Activated T-helper 2 cell treated with anti-CD3 and anti-CD28 coated beads, Interferon-gamma antibody, Interleukin-2, Interleukin-4, amounts not matched to agents 10 μg/mL and 5 μg/mL and 100 μg/mL, durations not matched to agents 14 hours and 24 hours and 36 hours (primary cell): ENCODE measurements at places on chromosomes 5 and 9. TPM values are rescaled to one million over a fixed set of nuclear protein-coding genes. Genes with fewer than 3 reads are reported as not detected.
A peak's percentile ranks its signal among the peaks of the same experiment; 100 is the strongest.

WNT8A gene
- not detected in 2 replicates for total RNA-seq

- H3K4me3 ChIP-seq, result no peak overlapping the region
- no peaks in the 10 kb centered on the region for H3K36me3 ChIP-seq
- no peak for DNase-seq
- H3K27ac ChIP-seq, result no peak overlapping the region
- H3K4me1 ChIP-seq, result no peaks in the 10 kb centered on the region
These were observed 273.6 kb downstream of the PTPRD start for GRCh38 chr9:10339152-10339551.

ADAMTSL2 gene
- not detected in 2 replicates for total RNA-seq

- no peak overlapping the region for H3K27ac ChIP-seq
- H3K4me1 ChIP-seq, result no peaks in the 10 kb centered on the region
- H3K36me3 ChIP-seq, result no peaks in the 10 kb centered on the region
- no peak for DNase-seq
These were observed 93.7 kb downstream of the NDFIP1 start for GRCh38 chr5:142202282-142202681.

- peak overlapping the region; percentile 35 for H3K27ac ChIP-seq
- no peaks in the 10 kb centered on the region for H3K36me3 ChIP-seq
- peaks cover 16% of the 10 kb centered on the region for H3K27me3 ChIP-seq
- DNase-seq, result no peak
- peaks cover 40% of the 10 kb centered on the region for H3K4me1 ChIP-seq
- H3K4me3 ChIP-seq, result peak overlapping the region; percentile 41
These were observed 199.9 kb upstream of the CDKN2B start for GRCh38 chr9:22208846-22209585.

GRCh38 chr5:71859515-71859914 lies 140.4 kb downstream of the CARTPT start:
- H3K27ac ChIP-seq, result no peak overlapping the region
- no peaks in the 10 kb centered on the region for H3K36me3 ChIP-seq
- H3K27me3 ChIP-seq, result peaks cover 3% of the 10 kb centered on the region

DNA sequence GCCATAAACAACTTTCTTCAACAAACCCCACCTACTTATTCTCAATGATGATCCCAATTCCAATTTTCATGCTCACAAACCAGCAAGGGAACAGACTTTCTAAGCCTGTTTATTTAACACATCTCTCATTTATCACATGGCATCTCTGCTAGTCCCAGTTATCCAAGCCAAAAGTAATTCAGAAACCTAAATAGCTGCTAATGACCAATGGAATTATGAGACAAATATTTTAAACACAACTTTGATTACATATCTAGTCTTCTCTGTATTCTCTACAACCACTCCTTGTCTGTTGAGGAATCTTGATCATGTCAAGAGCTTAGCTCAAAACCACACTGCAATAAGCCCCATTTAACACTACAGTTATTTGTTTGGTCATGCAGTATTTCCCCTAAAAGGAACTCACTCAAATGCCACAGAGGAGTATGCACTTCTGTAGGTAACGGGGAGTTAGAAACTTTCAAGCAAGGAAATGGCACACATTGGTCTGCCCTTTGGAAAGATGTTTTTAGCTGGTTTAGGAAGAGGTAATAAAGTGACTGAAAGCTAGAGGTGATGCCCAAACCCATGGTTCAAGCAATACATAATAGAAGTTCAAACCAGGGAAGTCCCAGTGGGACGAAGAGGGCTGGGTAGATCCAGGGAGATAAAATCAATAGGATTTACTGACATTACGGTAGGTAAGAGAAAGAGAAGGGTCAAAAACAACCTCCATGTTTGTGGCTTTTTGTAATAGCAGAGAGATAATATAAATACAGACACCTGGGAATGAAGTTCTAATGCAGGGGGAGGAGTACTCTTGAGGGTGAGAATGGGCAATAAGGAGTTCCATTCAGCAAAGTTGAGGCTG lies 42.1 kb upstream of the HTR4 start:
- H3K27me3 ChIP-seq, result peaks cover 16% of the 10 kb centered on the region
- no peak overlapping the region for H3K4me3 ChIP-seq
- H3K4me1 ChIP-seq, result peaks cover 4% of the 10 kb centered on the region
- no peak overlapping the region for H3K27ac ChIP-seq

TEX48 gene
- 0.41 and 0.68 TPM in 2 replicates for total RNA-seq

DNA sequence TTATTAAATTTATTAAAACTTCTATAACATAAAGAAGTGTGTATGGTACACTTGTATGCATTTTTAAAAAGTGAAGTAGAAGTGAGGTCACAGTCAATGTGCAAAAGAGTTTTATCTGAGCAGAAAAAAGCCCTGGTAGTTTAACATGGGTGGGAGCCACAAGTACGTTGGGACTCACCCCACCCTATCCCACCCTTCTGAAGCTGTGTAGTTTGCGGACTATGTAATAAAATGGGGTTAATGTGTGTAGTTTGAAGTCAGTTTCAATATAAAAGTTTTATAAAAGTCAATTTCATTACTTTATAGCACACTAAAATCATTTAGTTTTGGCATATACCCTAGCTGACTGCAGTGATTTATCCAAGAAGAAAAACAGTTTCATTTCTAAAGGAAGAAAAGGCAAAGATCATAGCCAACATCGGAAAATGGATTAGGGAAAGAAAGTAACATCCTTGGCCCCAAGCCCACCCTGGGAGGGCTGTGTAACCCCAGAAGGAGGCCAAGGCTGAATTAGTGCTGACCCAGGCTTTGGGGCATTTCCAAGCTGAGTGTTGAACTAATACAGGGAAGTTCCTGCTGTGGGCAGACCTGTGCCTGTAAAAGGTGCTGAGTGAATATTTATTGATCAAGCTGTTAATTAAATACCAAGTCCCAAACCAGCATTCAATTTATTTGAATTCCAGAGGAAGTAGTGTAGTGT lies 398.6 kb upstream of the ADAMTSL1 start:
- no peak overlapping the region for H3K4me3 ChIP-seq
- no peak for DNase-seq
- H3K27me3 ChIP-seq, result no peaks in the 10 kb centered on the region
- no peak overlapping the region for H3K27ac ChIP-seq
- no peaks in the 10 kb centered on the region for H3K36me3 ChIP-seq

GRCh38 chr5:77630114-77630680 lies 8.3 kb downstream of the OTP start:
- peak overlapping the region; percentile 75 for H3K4me3 ChIP-seq
- peak; percentile 49 for DNase-seq
- H3K36me3 ChIP-seq, result no peaks in the 10 kb centered on the region
- no peak overlapping the region for H3K27ac ChIP-seq
- peaks cover 12% of the 10 kb centered on the region for H3K4me1 ChIP-seq
- H3K27me3 ChIP-seq, result peaks cover 73% of the 10 kb centered on the region

DNA sequence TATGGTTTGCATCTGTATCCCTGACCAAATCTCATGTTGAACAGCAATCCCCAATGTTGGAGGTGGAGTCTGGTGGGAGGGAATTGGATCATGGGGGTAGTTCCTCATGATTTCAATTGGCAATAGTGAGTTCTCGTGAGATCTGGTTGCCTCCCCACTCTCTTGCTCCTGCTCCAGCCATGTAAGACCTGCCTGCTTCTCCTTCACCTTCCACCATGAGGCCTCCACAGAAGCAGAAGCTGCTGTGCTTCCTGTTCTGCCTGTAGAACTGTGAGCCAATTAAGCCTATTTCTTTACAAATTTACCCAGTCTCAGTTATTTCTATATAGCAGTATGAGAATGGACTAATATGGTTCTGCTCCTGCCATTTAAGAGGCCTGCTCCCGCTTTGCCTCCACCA lies 32.9 kb downstream of the SCAI start:
- H3K27me3 ChIP-seq, result no peaks in the 10 kb centered on the region
- no peak overlapping the region for H3K27ac ChIP-seq
- DNase-seq, result no peak
- no peak overlapping the region for H3K4me3 ChIP-seq
- no peaks in the 10 kb centered on the region for H3K4me1 ChIP-seq

NRARP gene
- 9.3 and 11.2 TPM in 2 replicates for total RNA-seq

GRCh38 chr9:38707885-38708637 lies 11.9 kb downstream of the FAM240B start:
- no peak overlapping the region for H3K27ac ChIP-seq
- no peaks in the 10 kb centered on the region for H3K27me3 ChIP-seq
- H3K36me3 ChIP-seq, result no peaks in the 10 kb centered on the region

- H3K36me3 ChIP-seq, result peaks cover 49% of the 10 kb centered on the region
- no peak for DNase-seq
- H3K4me3 ChIP-seq, result peak overlapping the region; percentile 0
- H3K4me1 ChIP-seq, result peaks cover 57% of the 10 kb centered on the region
- peak overlapping the region; percentile 64 for H3K27ac ChIP-seq
These were observed 16.4 kb downstream of the TENT4A start for GRCh38 chr5:6729386-6730310.

- peaks cover 2% of the 10 kb centered on the region for H3K4me1 ChIP-seq
- peaks cover 41% of the 10 kb centered on the region for H3K36me3 ChIP-seq
- H3K27ac ChIP-seq, result no peak overlapping the region
- no peak overlapping the region for H3K4me3 ChIP-seq
- no peaks in the 10 kb centered on the region for H3K27me3 ChIP-seq
- no peak for DNase-seq
These were observed 193.9 kb downstream of the SYK start for GRCh38 chr9:90995516-90995915.

DNA sequence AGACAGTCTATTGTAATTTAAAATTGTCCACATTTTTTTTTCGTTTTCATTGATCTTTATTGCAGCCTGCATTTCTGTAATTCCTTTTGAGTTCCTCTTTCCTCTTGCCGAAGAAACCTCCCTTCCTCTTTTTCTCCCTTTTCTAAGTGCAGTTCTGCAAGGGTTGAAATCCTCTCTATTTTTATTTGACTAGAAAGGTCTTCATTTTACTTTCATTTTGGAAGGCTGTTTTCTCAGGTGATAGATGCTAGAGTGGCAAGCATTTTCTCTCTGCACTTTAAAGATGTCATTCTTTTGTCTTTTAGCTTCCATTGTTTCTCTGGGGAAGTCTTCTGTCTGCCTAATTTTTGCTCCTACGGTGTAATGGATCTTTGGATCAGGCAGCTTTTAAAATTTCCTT lies 248.5 kb downstream of the SMARCA2 start:
- H3K27me3 ChIP-seq, result peaks cover 7% of the 10 kb centered on the region
- H3K4me1 ChIP-seq, result no peaks in the 10 kb centered on the region
- no peak overlapping the region for H3K27ac ChIP-seq
- no peak overlapping the region for H3K4me3 ChIP-seq

- no peaks in the 10 kb centered on the region for H3K36me3 ChIP-seq
- no peak overlapping the region for H3K4me3 ChIP-seq
- no peaks in the 10 kb centered on the region for H3K27me3 ChIP-seq
These were observed 84.3 kb upstream of the OTULINL start for GRCh38 chr5:14497311-14497710.

NUTM2F gene
- total RNA-seq, result not detected in 2 replicates

DNA sequence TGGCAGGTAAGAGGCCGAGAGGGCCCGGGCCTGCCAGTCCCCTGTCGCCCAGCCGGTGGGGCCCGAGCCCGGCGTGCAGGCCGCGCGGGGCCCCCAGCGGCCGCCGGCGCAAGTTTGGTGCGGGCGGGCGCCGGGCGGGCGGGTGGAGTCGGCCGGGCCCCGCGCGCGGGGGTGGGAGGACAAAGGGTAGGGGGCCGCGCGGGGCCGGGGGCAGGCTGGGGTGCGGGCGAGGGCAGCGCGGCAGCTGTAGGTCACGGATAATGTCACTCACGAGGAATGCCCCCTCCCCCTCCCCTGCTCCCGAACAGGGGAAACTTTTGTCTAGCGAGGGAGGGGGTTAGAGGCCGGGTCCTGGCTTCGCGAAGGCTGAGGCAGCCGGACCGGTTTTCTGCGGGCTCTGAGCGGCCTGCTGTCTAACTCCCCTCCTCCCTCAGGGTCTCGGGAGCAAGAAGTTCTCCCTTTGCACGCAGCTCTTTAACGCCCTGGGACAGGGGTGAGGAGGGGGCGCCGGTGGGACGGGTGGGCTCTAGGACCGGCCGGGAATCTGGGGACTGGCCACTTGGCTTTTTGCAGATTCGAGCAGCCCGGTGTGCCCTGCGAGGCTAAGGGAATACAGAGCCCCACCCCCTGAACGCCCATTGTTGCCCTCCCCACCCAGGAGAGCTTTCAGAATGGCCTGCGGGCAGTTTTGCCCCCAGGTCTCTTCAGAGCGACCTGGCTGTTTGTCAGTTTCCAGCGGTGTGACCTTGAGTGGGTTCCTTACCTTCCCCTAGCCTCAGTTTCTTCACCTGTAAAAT lies 21.3 kb upstream of the NDST1 start:
- no peaks in the 10 kb centered on the region for H3K36me3 ChIP-seq
- H3K27ac ChIP-seq, result no peak overlapping the region
- peak; percentile 34 for DNase-seq
- peak overlapping the region; percentile 59 for H3K4me3 ChIP-seq

DNA sequence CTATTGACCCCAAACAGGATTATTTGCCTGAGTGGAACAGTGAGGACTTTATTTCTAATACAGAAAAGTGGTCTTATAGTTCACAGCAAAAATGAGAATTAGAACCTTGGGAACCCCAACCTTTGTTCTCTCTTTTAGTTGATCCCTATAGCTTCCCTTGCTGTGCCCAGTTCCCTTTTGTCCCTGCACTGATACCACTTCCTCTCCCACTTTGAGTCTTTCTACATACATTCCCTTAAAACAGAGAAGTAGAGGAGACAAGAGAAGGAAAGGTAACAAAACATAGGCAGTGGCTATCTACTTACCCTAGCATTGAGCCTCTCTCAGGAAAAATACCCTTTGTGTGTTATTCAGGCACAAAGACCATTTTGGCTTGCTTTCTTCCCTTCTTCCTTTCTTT lies 246.4 kb downstream of the FAM114A2 start:
- H3K36me3 ChIP-seq, result no peaks in the 10 kb centered on the region
- no peaks in the 10 kb centered on the region for H3K4me1 ChIP-seq
- no peaks in the 10 kb centered on the region for H3K27me3 ChIP-seq

DNA sequence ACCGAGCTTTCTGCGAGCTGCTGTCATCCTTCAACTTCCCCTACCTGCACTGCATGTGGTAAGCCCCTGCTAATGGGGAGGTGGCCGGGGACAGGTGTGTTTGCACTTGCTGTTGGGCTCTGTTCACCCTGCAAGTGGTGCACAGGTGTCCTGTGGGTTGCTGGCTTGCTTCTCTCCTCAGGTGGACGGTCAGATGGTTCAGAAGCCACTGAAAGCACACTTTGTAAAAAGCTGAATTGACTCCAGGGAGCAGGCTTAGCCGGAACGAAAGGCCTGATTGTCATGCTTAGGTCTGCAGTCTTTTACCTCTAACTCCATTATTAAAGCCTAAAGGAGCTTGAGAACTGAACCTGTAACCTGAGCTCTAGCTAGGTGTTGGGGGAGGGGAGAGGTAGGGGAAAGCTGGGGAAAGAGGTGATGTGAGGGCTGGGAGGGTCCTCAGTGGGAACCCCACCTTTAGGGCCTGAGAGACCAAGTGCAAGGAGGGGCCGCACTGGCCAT lies 37.6 kb downstream of the ACER2 start:
- peaks cover 10% of the 10 kb centered on the region for H3K4me1 ChIP-seq
- no peak overlapping the region for H3K4me3 ChIP-seq
- no peak for DNase-seq
- no peak overlapping the region for H3K27ac ChIP-seq

FAM221B gene
- total RNA-seq, result not detected in 2 replicates

TMEM215 gene
- total RNA-seq, result not detected in 2 replicates

DNA sequence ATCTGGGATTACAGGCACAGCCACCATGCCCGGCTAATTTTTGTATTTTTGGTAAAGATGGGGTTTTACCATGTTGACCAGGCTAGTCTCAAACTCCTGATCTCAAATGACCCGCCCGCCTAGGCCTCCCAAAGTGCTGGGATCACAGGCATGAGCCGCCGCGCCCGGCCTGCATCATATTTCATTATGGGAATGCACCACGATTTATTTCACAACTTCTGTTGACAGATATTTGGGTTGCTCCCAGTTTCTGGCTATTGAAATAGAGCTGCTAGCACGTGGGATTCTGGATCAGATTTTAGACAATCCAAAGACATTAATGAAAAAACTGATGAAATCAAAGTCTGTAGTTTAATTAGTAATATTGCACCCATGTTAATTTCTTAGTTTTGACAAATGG lies 48.4 kb upstream of the FUBP3 start:
- no peak overlapping the region for H3K4me3 ChIP-seq
- H3K36me3 ChIP-seq, result no peaks in the 10 kb centered on the region
- DNase-seq, result no peak
- peaks cover 14% of the 10 kb centered on the region for H3K27me3 ChIP-seq
- H3K27ac ChIP-seq, result no peak overlapping the region
- H3K4me1 ChIP-seq, result no peaks in the 10 kb centered on the region
